Foreskin fibroblast (primary cell): ENCODE measurements at places on chromosomes 5 and 9.

GRCh38 chr9:35730486-35730854 lies 1.5 kb downstream of the TLN1 start:
- DNase-seq: no peak

GRCh38 chr9:127207734-127208410 lies 56.7 kb upstream of the GARNL3 start:
- no peak for DNase-seq

DNA sequence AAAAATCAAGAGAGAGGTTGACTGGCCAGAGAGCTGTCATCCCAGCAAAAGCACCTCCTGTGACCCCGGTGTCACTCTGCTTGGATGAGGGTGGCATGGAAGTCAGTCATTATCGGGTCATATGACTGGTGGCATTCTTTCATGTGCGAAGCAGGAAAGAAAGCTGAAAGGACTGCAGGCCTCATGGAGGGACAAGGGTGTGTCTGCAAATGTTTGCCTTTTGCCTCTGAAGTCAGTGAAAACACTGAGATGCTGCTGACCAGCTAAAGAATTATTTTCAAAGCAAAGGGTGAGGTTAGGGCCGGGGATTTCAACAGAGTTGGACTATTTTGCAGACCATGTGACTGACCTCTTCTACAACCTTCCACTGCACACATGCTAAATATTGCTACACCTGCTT lies 298.3 kb downstream of the CSNK1G3 start:
- DNase-seq: peak; percentile 48

DNA sequence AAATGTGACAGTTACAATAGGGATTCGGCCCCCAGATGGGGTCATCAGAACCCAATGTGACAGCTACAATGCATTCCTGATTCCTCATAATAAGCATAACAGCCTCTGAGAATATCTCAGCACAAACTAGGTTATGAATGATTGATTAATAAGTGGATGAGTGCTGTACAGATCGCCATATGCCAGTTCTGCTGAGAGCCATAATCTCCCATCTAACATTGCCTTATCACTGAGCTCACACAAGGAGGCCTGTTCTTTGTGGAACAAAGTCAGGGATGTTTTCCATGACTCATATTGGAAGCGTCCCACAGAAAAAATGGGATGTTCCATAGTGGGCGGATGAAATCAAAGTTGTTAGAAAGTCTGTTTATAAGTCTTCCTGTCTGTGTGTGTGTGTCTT lies 89.6 kb downstream of the KIF4B start:
- no peak for DNase-seq

- no peak for DNase-seq
Observed at GRCh38 chr9:18137815-18138214, 336.1 kb upstream of the ADAMTSL1 start.

- DNase-seq: no peak
Observed at GRCh38 chr5:163339148-163339547, 98.2 kb upstream of the CCNG1 start.

- DNase-seq: no peak
Observed at GRCh38 chr9:131433302-131433854, 39.5 kb downstream of the PRRC2B start.

GRCh38 chr5:21221616-21222015 lies 1233.6 kb upstream of the CDH18 start:
- DNase-seq: no peak

GRCh38 chr5:3325972-3326840 lies 269.4 kb upstream of the IRX1 start:
- DNase-seq: peak; percentile 10

DNA sequence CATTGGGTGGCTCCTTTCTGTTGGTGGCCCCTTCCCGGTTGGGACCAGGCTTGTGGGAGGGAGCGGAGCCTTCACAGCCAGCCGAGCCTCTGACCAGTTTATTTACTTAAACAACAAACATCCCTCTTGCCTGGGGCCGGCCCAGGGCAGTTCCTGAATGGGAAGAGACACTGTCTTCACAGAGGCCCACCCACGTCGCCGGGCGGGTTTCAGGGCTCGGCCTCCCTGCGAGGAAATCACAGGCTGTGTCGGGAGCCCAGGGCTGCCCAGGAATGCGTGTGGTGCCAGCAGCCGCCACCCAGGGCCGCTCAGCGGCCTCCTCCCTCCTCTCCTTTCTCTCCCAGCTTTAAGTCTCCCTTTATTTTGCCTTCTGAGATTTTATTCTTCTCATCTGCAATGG lies 132.5 kb downstream of the HSD17B3 start:
- DNase-seq: peak; percentile 55

DNA sequence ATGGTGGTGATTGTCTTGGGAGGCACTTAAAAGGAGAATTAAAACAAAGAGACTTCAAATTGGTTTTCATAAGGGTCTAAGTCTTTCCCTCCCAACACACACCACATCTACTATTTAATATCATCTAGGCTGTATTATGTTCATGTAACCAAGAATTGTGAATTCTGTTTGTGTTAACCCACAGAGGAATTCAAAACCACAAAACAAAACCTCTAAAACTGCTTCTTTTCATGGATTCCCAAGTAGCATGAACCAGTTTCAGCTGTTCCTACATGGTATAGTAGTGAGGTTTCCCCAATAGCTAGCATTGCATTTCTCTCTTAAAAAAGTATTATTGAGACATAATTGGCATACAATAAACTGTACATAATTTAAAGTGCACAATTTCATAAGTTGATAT lies 283.8 kb downstream of the CD180 start:
- no peak for DNase-seq

- DNase-seq: no peak
Observed at GRCh38 chr9:36576866-36577265, 4.2 kb downstream of the MELK start.

DNA sequence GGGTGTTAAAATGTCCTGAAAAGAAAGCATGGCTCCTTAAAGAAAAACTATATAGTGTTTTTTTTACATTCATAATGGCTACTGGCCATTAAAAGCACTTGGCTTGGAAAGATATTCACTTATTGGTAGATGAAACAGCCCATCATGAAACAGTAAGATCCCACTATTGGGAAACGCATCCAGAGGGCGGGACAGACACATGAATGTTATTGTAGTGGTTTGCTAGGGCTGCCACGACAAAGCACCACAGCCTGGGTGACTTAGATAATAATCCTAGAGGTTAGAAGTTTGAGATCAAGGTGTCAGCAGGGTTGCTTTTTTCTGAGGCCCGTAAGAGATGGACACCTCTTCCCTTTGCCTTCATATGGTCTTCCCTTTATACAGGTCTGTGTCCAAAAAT lies 139.4 kb upstream of the ANKH start:
- peak; percentile 26 for DNase-seq

- DNase-seq: peak; percentile 14
Observed at GRCh38 chr5:122668552-122668951, 106.3 kb upstream of the SNX2 start.

GRCh38 chr5:126446498-126447224 lies 23.5 kb downstream of the GRAMD2B start:
- DNase-seq: peak; percentile 34

DNA sequence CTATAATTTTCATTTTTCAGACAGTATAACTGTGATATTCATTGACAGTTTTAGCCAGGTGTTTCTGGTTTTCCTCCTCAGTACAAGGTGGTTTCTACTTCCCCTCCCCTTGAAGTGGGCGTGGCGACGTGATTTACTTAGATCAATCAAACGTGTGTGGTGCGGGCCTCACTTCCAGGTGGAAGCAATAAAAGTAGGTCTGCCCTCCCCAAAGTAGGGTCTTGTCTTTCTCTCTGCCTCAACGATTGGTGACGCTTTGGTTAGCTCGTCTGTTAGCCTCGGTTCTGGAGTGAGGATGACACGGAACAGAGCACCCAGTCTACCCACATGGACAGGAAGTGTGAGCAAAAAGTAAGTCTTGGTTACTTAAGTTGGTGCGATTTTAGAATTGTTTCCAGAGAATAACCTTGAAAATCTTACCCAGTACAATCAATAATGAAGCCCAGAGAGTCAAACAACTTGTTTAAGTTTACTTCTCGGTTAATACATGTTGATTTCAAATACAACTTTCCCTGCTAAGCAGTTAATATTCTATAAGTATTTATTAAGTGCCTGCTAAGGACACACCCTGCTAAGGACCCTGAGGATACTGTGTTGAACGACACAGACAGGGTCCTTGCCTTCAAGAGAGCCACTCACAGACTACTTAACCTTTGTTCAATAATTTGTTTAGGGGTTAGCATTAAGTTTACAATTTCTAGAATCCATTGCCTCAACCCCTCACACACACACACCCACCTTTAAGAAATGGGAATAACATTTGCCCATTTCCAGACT lies 48.4 kb downstream of the COX7C start:
- DNase-seq: no peak

GRCh38 chr9:30120666-30121065 lies 2263.8 kb upstream of the ACO1 start:
- no peak for DNase-seq

DNA sequence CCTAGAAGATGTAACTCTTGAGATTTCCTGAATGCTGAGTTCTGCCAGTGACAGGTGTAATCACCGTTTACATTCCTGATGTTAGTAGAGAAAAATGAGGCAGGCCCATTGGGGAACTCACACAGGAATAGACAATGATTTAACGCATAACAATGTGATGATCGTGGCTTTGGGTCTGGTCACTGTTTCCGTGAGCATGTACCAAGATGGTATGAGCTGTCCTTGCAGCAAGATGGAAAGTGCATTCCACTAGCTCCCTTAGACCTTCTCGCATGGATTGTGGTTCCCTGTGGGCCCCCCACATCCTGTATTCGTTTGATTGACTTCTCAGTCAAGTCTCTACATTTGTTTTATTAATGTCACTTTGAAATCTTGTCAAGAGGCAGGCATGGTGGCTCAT lies 124.0 kb upstream of the DAP start:
- peak; percentile 42 for DNase-seq

- no peak for DNase-seq
Observed at GRCh38 chr5:135026645-135027265, 7.3 kb downstream of the PITX1 start.
